NCI-H187 treated with DMSO at 0.1 percent for 48 hours (cell line): ENCODE measurements at places on chromosomes 16 and 17.

DNA sequence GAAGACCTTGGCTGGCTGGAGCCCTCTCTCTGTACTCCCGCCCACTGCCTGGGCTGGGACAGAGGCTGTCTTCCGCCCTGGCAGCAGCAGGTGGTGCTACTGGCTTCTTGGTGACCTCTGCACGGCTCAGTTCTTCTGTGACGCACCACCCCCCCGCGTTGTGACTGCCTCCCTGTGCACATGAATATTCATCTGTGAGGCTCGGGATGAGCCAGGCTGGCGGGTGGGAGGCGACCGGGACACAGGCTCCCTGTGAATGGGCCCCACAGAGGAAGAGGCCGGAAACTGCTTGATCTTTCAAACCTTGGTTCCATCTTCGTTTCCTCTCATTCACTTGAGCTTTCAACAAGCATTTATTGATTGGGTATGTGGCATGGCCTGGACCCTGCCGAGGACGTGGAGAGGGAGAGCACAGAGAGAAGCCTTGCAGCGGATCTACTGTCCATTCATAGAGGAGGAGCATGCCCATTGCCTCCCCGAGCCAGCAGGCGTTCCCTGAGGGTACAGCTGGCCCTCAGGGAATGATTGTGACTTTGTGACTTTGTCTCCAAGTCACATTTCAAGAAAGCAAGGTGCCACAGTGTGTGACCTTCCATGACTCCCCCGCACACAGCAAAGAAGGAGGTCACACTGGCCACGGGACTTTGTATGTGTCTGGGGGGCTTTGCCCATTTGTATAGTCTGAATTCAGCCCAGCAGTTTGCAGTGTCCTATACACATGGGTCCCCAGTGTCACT is 45.0 kb downstream of the B9D1 start:
- DNase-seq, result peak; percentile 1

DNA sequence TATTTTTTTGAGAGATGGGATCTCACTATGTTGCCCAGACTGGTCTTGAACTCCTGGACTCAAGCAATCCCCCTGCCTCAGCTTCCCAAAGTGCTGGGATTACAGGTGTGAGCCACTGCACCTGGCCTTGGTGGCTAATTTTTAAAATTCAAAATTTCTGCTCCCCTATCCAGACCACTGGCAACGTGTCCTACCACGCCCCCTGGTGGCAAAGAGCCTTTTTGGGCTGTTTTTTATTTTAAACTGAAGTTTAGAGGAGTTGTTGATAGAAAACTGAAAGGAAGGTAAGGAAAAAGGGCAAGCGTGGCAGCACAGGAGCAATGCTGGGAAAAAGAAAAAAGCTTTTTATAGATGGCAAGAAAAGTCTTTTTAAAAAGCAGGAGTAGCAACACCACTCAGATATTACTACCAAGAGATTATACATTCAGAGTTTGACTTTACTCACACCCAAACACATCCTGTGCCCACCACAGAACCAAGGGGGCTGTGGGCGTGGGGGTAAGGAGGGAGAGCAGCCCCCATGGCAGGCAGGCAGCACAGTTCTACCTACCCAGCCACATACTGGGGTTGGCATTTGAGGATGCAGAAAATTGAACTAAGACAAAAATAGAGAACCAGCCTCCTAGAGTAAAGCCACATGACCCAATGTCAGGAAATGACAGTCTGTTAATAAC is 4.2 kb upstream of the MXRA7 start:
- no peak for DNase-seq

- no peak for DNase-seq
Measured at GRCh38 chr16:69112285-69113129, 7.1 kb downstream of the HAS3 start.

DNA sequence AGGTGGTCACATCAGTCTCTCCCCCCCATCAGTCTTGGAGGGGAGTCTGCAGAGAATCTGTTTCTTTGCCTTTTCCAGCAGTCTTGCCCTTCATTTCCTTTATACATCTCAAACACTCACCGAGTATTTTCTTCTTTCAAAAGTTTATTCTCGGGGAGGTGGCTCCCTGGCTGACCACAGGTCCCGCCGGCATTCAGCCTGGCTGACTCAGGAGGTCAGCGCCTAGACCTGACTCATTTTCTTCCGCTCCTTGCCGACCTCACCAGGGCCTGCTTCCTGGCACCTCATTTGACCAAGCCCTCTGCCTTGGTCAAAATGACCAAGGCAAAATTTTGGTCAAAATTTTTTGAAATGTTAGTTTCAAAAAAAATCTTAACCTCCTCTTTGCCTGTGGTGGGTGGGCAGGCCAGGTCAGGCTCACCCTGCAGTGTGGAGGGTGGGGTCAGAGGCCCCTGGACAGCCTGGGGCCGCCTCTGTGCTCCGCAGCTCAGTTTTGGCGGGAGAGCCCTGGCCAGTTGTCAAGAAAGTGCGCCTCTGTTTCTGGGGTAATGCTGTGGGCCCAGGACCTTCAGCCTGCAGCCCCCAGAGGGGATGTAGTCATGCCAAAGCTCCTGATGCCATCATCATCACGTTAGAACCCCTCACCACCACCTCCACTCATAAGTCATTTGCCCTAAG is 165.6 kb downstream of the SPECC1 start:
- no peak for DNase-seq

DNA sequence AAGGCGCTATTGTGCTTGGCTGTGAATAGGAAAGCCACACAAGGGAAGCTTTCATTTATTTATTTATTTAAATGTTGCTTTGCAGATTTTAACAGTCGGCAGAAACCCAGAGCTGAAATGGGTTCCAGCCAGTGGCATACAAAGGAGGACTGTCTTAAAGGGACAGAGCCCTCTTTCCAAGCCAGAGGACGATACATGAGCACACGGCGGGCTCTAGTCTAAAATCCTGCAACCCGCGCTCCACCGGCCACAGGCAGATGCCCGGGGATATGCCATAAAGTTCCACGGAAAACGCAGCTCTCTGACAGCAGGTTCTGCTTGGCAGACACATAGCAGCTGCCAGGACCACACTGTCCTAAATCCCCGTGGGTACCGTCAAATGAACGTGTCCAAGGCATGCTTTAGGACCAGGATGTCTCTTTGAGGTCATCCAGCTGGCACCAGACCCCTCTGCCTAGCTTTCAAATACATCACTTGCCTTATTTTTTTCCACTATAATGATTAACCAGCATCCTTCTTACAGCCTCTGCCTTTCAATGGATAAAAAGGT is 64.6 kb downstream of the CYTH1 start:
- no peak for DNase-seq

DNA sequence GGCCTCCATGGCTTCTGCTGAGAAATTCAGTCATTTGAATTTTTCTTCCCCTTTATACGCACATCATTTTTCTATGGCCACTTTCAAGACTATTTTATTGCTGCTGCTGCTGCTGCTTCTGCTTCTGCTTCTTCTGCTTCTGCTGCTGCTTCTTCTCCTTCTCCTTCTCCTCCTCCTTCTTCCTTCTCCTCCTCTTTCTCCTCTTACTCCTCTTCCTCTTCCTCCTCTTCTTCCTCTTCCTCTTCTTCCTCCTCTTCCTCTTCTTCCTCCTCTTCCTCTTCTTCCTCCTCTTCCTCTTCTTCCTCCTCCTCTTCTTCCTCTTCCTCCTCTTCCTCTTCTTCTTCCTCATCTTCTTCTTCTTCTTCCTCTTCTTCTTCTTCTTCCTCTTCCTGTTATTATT is 22.4 kb downstream of the CPD start:
- no peak for DNase-seq

GRCh38 chr17:59707149-59707970 is at the start of the genes PTRH2 and VMP1:
Gene PTRH2 (minus strand): TSS chr17:59707430. CDS start chr17:59697978, 9,452 bp downstream.
Gene VMP1 (plus strand): TSS chr17:59707654. CDS start chr17:59731447, 23,793 bp downstream.
- peak; percentile 98 for DNase-seq

- DNase-seq, result no peak
Measured at GRCh38 chr16:72829846-72830775, 217.8 kb downstream of the ZFHX3 start.

GRCh38 chr17:51682115-51682514 is 421.8 kb downstream of the UTP18 start:
- no peak for DNase-seq

GRCh38 chr17:58703137-58703915 is 10.9 kb downstream of the RAD51C start:
- no peak for DNase-seq

DNA sequence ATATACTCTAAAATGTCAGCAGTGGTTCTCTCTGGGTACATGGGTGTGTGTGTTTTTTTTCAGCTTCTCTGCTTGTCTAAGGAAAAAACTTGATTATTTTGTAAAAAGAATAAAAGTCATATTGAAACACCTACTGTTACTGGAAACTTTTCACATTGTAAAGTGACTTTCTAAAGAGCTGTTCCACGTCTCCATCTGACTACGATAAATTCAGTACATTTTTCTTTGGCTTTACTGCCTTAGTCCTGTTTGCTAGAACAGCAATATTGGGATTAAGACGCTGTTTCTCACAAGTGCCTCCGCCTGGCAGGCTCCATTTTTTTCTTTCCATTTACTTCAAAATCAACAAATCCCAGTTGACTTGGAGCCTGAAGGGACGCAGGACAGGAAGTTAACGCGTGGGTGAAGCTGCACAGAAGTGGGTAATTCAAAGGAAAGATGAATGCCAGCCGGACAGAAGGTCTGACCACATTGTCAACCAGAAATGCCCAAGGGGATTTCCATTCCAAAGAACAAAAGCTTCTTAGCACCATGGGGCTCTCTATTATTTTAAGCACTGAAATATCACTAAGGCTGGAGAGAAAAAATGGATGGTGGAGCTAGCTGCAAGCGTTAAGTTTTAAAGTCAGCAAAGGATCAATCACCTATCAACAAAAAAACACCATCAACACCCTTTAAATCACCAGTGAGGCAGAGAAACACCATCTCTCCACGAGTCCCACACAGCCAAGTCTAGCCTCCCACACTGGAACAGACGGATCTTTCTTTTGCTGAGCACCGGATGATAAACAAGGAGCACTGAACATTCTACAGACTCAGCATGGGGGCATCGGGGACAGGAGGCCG is 8.4 kb downstream of the GLOD4 start:
- DNase-seq, result no peak

GRCh38 chr16:65038100-65038499 is 83.8 kb downstream of the CDH11 start:
- DNase-seq, result no peak

DNA sequence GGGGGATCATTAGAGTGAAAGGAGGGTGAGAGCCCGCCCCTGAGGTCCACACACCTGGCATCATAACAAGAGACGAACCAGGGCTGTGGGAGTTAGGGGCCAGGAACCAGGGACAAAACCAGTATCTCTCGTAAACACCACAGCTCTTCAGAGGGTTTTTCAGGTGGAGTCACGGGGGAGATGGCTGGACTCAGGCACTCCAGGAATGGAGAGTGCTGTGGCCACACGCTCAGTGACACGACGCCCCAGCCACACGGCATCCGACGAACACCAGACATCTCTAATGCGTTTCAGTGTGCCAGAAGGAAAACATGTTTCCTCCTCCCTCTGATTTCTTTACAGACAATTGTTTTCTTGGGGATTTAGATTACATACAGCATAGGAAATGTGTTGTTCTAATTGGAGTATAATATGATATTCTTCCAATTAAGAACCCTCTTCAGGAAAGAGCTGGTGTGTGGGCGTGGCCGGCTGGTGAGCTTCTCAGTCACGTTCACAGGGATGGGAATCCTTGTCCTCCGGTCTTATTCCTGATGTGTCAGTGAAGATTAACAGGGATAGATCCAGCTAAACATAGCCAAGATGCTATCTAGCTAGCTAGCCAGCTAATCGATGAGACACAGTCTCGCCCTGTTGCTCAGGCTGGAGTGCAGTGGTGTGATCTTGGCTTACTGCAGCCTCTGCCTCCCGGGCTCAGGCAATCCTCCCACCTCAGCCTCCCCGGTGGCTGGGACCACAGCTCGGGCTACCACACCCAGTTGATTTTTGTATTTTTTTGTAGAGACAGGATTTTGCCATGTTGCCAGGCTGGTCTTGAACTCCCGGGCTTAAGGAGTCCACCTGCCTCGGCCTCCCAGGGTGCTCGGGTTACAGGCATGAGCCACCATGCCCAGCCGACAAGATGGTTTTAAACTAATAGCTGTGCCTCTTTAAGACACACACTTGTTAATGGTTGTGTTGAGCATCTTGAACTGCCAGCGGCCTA is 98.6 kb downstream of the BANP start:
- no peak for DNase-seq

- no peak for DNase-seq
Measured at GRCh38 chr17:31095236-31096105, 694 bp downstream of the NF1 start.

GRCh38 chr16:88834670-88835069 is 22.1 kb downstream of the GALNS start:
- DNase-seq, result no peak

- no peak for DNase-seq
Measured at GRCh38 chr16:54116124-54116655, 170.4 kb downstream of the IRX3 start.

DNA sequence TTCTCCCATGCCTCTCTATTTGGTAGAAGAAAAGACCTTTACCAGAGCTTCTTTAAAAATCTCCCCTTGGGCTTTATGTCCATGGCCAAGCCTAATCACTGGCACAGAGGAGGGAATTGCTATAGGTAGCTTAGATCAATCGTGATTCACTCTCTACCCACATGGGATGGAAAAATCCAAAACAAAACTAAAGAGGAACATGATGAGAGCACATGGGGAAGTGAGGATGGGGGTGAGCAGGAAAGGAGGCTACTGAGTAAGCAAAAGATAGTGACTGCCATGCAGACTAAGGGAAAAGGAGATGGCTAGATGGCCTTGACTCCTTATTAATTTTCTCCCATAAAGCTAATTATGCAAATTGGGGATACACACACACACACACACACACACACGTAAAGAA is 201.2 kb downstream of the HS3ST3A1 start:
- no peak for DNase-seq

- no peak for DNase-seq
Measured at GRCh38 chr16:181565-182021, 1.3 kb downstream of the HBQ1 start.

GRCh38 chr17:57677858-57678257 is 67.2 kb downstream of the CCDC182 start:
- no peak for DNase-seq

GRCh38 chr16:22770866-22771265 is 43.1 kb upstream of the HS3ST2 start:
- DNase-seq, result no peak

DNA sequence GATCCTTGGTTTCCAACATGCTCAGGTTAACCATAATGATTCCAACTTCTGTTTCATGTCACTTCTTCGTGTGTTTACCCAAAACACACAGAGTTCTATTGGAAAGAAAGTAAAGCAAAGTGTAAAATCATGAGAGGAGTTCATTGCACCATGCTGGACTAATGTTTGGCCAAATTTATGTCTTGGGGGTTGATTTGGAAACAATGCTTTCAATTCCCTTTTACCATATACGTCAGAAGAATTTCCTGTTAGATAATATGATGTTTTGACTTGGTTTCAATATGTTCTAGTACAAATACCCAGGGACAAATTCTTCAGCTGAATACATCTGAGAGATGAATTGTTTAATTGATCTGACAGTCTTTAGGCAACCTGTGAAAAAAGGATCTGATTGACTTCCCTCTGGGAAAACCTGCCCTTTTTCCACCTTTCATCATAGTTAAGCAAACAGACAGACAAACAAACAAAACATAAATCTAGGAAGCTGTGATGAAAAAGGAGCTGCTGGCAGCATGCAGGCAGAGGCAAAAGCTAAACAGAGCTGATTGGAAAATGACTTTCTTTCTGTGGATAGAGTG is 26.0 kb upstream of the MPHOSPH6 start:
- DNase-seq, result no peak

GRCh38 chr17:83109386-83109785 is 30.0 kb downstream of the METRNL start:
- no peak for DNase-seq

GRCh38 chr17:4806456-4806776 is 536 bp upstream of the PLD2 start:
- no peak for DNase-seq
